ENCODE measurements at places on chromosomes 6 and 20.

GRCh38 chr20:52800734-52801627 is 171.2 kb upstream of the TSHZ2 start:
- DNase-seq = no peak

GRCh38 chr6:156464100-156464878 is 312.9 kb upstream of the ARID1B start:
- DNase-seq = no peak

DNA sequence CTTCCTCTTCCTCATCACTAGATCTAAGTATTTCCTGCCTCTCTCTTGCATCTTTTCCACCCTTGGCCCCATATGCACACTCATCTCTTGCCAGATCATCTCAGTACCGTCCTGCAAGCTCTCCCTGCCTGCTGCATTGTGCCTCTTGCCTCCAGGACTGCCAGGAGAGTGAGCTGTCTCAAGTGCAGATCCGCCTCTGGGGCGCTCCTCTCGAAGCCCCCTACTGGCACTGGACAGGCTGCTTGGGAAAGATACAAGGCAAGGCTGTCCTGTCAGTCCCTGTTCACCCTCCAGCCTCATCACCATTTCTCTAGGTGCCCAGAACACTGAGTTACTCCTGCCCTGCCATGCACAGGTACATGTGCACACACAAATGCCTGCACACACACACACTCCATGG is 10.2 kb downstream of the SYNDIG1 start:
- DNase-seq = no peak

DNA sequence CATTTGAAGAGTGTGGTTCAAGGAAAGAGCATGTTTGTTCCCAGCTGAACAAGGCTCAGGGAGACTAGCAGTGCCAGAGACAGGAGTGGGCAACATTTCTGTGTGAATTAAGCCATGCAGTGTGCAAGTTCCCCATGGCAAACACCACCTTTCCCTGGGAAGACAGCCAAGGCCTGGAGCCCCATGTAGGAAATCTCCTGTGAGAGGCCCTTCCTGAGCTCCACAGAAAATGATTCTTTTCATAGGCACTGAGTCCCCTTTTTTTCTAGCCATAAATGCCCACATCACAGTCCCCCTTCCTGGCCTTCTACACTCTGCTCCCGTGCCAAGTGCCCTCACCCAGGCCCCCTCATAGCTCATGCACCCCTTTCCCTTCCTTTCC is 11.8 kb upstream of the TRAM2 start:
- DNase-seq = no peak

- no peak for DNase-seq
These were observed 6.9 kb upstream of the RRBP1 start for GRCh38 chr20:17688965-17689364.

DNA sequence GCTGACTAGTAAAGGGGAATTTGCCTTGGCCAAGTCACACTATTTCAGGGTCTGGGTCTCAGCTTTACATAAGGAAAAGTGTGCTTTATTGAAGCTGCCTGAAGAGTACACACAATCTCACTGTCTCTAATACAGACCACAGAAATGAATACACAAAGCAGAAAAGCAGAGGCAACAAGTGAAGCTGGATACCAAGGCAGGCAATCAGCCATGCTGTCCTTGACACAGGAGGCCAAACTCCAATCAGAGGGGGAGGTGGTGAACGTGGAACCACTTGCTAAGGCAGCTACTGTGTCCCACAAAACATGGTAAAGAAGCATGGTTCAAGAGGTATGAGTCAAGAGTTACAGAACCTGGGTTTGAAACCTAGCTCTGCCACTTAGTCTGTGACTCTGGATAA is 21.8 kb upstream of the CCND3 start:
- no peak for DNase-seq

DNA sequence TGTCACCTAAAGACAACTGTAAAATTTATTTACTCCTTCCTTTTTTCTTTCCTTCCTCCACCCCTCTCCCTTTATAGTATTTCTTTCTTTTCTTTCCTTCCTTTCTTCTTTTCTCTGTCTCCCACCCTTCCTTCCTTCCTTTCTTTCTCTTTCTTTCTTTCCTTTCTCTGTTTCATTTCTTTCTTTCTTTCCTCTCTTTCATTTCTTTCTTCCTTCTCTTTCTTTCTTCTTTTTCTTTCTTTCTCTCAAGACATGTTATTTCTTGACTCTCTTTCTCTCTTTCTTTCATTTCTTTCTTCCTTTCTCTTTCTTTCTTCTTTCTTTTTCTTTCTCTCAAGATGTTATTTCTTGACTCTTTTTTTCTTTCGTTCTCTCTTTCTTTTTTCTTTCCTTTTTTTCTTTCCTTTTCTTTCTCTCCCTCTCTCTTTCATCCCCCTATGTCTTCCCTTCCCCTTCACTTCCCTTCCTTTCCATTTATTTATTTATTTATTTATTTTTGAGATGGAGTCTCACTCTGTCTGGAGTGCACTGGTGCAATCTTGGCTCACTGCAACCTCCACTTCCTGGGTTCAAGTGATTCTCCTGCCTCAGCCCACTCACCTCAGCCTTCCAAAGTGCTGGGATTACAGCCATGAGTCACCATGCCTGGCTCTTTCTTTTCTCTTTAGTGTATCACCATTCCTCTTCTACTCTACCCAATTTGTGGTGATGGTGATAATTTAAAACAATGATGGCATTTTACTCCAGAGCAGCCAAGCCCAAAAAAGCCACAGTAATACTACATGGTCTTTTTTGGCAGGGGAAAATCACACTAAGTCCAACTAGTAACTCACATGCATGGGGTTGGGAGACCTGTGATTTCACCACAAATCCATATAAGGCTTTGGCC is 188.2 kb downstream of the ADGRG6 start:
- DNase-seq = no peak

DNA sequence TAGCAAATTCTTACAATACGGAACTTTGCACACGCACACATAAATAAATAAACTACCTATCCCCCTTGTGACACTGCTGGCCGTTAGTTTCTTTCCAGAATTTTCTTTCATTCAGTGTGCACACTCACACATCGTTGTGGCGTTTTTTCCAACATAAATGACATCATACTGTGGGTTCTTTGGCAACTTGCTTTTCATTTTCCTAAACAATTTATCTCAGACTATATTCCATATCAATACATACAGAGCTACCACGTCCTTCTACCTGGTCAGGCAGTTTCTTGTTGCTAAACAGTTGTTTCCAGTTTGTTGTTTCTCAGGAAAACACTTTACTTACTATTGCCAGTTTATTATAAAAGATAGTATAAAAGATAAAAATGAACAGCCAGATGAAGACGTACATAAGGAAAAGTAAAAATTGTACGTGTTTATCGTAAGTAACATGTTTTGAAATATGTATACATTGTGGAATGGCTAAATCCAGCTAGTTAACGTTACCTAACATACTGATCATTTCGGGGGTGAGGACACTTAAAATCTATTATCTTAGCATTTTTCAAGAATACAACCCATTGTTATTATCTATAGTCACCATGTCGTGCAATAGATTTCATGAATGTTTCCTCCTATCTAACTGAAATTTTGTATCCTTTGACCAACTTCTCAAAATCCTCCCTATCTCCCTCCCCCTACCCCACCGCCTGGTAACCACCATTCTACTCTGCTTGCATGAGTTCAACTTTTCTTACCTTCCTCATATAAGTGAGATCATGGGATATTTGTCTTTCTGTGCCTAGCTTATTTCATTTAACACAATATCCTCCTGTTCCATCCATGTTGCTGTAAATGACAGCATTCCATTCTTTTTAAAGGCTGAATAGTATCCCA is 1.2 kb upstream of the TP53RK start:
- DNase-seq = no peak

- no peak for DNase-seq
These were observed 17.3 kb upstream of the MCUR1 start for GRCh38 chr6:13831615-13832014.

GRCh38 chr6:80341330-80341729 is 234.9 kb downstream of the BCKDHB start:
- DNase-seq = no peak

DNA sequence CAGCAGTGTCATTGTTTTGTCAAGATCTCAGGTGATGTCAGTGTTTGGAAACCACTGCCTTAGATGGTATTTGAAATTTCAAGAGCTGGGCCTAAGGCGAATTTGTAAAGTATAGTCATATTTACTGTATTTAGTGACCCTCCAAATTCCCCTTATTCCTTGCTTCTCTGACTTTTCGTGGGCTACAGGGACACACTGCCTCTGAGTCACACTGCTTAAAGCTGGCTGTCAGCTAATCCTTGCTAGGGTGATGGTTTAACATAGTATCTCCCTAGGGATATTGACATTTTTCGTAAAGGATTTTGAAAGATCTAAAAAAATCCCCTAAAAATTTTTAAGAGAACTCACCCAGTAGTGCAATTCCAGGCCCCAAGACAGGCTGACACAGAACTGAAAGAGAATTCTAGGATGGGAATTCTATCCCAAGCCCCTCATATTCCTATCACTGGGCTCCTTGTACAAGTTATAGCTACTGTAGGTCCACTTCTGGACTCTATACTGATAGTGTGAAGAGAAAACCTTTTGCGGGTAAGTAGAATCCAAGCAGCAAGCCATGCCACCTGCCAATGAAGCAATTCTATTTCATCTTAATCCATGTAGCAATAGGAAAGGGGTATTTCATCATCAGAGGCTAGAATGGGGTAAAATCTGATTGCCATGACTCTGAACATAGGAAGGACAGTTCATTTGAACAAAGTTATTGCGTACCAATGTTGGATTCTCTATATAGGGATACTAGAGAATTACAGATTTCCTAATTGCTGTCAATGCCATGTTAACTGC is 4.3 kb downstream of the BMP6 start:
- no peak for DNase-seq

DNA sequence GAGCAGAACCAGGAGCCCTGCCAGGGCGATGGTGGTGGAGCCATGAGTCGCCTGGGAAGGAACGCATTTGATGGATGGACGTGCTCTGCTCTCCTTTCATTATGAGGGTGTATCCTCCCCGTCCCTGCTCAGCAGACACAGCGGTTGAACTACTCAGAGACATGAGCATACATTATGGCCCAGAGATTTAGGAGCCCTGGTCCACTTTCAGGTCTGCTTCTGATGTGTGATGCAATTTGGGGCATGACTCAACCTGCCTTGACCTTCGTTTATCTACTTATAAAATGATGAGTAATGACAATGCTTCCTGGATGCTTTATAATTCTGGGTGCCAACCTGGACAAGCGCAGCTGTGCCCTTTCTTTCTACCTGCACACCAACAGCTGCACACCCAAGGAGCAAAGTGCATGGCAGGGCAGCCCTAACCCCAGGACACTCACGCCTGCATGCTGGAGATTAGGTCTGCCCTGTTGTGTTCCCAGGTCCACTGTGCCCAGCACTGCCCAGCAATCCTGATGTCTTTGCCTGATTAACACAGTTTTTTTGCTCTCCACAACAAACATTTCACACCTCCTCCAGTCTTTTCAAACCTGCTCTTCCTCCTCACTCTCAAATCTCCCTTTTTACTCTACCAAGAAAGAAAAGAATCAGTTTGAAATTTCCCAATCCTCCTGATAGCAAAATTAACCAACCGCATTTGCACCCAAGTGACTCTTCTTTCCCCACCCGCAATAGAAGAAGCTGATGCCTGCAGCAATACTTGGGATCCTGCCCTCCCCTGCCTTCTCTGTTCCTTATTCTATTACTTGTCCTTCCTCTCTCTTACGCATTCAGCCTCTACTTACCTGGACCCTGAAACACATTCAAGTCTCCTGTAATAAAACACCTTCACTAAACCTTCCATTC is 81.2 kb downstream of the EZR start:
- DNase-seq = no peak

GRCh38 chr6:167005350-167006159 is 6.4 kb downstream of the CEP43 start:
- DNase-seq = no peak

DNA sequence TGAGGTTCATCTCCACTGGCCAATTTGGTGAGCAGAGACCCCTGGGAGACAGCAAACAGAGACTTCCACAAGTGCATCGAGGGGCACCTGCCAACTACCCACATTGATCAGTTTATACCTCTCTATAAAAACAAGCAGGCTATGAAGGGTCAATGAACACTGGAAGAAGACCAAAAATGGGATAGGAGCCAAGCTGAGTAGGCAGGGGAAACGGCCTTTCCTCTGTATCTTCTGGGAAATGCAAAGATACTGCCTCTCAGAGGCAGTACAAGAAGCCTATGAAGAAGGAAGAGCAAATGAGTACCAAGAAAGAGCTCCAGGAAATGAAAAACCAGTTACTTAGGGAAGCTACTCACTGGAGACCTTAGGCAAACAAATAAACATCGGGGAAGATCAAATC is 247.7 kb downstream of the GMDS start:
- no peak for DNase-seq

- DNase-seq = no peak
These were observed 149.7 kb downstream of the LRRC1 start for GRCh38 chr6:53944543-53944942.

DNA sequence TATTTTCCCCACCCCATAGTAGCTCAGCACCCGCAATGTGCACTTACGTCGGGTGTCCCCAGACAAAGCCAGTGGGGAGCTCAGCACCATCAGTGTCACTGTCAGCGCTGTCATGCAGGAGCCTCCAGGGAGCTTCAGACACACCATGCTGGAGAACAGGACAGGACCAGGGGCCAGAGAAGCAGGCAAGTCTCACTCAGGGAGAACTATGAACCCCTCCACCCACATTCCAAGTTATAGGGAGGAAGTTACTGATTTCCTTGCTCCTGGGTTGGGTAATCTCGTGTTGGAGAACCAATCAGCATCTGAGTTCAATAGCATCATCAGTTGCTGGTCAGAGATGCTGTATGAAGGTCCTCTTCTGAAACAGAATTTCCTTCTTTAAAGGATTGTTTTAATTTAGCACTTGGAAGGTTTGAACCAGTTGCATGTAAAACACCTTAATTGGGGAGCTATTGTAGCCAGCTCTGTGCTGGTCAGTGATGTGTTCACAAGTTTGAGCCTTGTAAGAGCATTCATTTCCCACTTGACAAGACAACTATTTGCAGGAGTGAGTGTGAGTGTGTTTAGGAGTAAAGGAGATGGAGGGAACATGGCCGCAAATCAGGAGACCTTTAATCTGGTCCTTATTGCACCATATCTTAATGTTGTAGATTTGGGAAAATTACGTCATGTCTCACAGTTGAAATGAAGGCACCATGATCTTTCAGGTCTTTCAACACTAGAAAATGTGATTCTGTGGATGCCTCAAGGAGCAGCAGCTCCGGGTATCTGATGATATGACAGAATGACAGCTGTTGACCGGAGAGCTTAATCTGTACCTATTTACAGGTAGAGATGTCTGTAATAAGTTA is at the start of gene HLA-DRB1:
Gene HLA-DRB1 (minus strand): TSS at position 253 of the 854 bp plus-strand sequence. CDS start 106 bp downstream, at position 147.
- no peak for DNase-seq

- no peak for DNase-seq
These were observed 40.4 kb downstream of the MDGA1 start for GRCh38 chr6:37657112-37657886.

GRCh38 chr6:71091167-71091566 is 134.3 kb upstream of the B3GAT2 start:
- DNase-seq = no peak
